Dermis microvascular lymphatic vessel endothelial cell (primary cell): ENCODE measurements at places on chromosomes 3 and 15. TPM values are rescaled to one million over a fixed set of nuclear protein-coding genes. Genes with fewer than 3 reads are reported as not detected.
A peak's percentile ranks its signal among the peaks of the same experiment; 100 is the strongest.

The THPO gene
- under 0.01 TPM in 2 replicates for total RNA-seq

GRCh38 chr3:136166507-136166906 is 29.6 kb downstream of the MSL2 start:
- DNase-seq = no peak

The SH2D7 gene
- total RNA-seq = not detected in 2 replicates

The ISLR2 gene
- total RNA-seq = under 0.01 and 0.25 TPM in 2 replicates

- DNase-seq = no peak
Observed at GRCh38 chr3:107939691-107940442, 151.0 kb downstream of the CD47 start.

DNA sequence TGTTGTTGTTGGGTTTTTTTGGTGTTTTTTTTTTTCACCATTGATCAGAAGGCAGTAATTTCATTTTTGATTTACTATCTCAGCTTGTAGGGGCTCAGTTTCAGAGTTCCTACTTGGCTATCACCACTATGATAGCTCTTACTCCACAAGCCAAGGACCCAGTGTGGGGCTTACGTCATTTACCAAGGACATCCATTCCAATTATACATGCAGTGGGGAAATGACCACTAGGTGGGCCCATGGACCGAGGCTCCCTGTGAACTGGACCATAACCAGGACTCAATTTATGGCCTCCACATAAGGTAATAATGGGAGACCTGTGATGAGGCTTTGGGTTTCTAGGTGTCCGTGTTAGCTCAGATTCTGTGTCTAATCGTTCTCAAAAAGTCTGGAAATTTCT is 67.5 kb upstream of the CACNA1D start:
- no peak for DNase-seq

- DNase-seq = no peak
Observed at GRCh38 chr3:126530171-126531050, 6.5 kb downstream of the CHST13 start.

GRCh38 chr3:120177151-120177550 is 82.9 kb upstream of the GSK3B start:
- no peak for DNase-seq

The P2RY14 gene
- not detected in 2 replicates for total RNA-seq

DNA sequence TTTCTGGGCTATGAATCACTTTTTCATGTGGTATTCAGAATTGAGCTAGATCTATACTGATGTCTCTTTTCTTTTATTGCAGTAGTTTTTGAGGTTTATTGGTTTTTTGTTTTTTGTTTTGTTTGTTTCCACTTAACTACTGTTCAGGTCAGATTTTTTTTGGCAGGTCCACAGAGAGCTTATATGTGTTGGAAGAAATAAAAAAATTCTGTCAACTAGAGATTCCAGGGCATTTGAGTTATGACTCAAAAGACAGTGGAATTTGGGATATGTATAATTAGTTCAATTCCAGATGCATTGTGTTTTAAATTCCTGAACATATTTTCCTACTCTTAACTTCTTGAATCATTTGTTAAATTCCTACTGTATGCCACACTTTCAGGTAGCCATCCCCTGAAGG is 727.2 kb downstream of the SI start:
- no peak for DNase-seq

DNA sequence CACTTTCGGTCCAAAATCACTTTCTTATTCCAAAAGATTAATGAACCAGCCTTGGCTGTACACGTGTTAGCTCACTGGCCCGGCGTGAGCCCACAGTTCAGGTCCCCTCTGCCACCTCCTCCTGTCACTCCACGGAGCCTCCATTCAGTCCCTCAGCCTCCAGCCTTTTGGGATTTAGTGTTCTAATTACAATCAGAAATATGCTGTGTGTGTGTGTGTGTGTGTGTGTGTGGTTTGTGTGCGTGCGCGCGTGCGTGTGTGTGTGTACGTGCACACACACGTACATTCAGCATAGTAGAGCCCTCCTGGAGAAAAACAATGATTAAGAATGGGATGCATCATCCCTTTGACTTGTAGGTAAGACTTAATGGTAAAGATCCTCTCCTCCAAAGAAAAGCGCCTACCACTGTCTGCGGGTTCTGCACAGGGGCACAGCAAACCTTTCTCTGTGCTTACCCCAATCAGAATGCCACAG is 801 bp downstream of the CA12 start:
- no peak for DNase-seq

- no peak for DNase-seq
Observed at GRCh38 chr3:157297328-157297915, 137.5 kb upstream of the CCNL1 start.

The SUSD5 gene
- 0.63 and 1.7 TPM in 2 replicates for total RNA-seq

GRCh38 chr3:62325896-62326295 is 47.5 kb downstream of the FEZF2 start:
- no peak for DNase-seq

The GASK1A gene
- under 0.01 TPM in 1 of 2 replicates, not detected in the other for total RNA-seq

- DNase-seq = no peak
Observed at GRCh38 chr15:61393949-61394348, 164.8 kb upstream of the RORA start.

DNA sequence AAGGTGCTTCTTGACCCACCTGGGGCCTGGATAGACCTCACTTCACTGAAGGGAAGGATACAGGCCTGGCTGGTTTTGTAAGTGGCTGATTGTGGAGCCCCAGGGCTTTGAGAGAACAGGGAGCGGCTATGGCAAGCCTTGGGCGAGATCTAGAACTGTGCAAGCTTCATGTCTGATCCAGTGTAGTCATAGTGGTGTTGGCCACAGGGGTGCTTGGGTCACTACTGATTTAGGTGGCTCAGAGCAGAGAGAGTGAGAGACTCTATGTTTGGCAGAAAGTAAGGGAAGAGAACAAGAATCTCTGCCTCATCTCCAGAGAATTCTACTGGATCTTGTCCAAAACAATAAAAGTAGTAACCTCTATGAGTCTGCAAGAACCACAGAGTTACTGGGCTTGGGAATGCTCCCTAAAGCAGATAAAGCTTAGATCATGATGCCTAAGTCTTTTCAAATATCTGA is 394.2 kb upstream of the EPHA3 start:
- no peak for DNase-seq

DNA sequence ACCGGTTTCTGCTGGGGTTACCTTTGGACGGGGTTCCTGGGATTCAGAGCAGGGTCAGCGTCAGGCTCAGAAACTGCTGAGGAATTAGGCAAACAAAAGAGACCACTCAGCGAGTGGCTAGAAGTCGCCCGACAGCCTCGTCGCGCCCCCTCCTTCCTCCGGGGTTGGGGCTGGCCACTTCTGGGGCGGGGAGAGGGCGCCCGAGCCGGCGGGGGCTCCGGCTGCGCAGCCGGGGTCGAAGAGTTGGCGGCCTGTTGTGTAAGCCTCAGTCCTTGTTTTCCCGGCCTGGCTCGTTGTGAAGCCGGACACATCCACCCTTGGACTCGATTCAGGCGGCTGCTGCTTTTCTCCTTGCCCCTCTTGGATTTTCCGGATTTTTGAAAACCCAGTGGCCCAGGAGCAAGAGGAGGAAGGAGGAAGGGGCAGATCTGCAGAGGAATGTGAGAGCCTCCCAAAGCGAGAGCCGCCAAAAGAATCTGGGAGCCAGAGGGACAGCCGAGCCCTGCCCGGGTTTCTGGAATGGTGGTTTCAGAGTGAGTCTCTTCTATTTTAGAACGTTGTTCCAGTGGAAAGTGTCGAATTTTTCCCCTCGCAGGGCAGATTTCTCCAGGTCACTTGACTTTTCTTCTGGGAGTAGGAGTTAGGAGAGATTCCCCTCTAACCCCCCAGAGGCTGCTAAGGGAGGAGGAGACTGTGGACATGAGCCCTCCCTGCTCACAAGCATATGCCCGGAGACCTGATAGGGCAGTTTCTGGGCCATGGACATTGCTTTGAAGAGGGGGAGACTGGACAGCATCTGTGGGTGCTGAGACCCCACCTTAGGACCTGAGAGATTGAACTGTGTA is 666 bp downstream of the SNX33 start:
- DNase-seq = peak; percentile 47

GRCh38 chr3:188861842-188862744 is 309.7 kb upstream of the TPRG1 start:
- DNase-seq = no peak

DNA sequence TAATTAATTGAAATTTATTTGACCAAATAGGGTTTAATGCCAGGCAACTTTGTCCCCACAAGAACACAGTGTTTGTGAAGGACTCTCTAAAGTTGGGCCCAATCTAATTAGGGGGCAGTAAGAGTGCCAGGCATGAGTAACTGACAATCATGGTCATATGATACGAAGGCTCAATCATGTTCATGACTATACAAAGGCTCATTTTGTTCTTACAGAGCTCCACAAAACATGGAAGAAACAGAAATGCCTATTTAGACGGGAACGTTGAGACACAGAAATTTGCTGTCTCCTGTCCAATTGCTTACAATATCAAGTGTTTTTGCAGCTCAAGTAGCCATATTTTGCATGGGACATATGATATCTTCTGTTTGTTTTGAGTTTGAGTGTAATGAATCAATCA is 391.1 kb downstream of the SI start:
- DNase-seq = no peak

- no peak for DNase-seq
Observed at GRCh38 chr3:17035033-17035432, 150.3 kb downstream of the PLCL2 start.

DNA sequence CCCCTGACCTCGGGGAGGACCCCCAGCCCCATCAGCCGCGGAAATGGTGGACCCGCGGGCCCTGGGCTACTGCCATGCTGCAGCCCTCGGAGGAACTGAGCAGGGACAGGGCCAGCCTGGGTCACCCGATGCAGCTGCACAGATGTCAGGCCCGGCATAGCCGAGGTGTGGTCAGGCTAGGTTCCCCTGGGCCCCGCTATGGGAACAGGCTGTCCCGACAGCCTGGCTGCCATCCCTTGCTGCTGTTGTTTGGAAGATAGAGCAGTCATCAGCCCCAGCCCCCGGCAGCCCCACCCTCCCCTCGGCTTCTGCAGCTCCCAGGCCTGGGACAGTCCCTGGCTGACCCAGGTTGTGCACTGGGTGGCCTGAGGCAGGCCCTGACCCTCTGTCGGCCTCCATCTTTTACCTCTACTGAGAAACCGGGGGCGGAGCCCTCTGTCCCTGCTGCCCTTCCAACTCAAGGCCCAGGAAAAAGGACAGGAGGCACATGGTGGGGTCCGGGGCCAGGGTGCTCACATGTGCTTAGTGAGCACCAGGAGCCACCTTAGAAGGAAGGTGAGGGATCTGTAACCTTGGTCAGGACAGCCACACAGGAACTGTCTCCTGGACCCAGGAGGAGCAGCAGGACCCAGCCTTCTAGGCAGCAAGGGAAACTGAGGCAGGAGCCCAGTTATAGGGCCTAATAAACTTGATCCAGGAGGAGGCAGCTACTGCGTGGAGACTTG is 31.5 kb upstream of the FBLN2 start:
- no peak for DNase-seq

GRCh38 chr15:42772144-42772543 is 35.2 kb upstream of the CDAN1 start:
- DNase-seq = no peak

The SLC12A8 gene
- 0.13 and 0.38 TPM in 2 replicates for total RNA-seq

- no peak for DNase-seq
Observed at GRCh38 chr3:126291537-126291936, 65.7 kb downstream of the KLF15 start.

GRCh38 chr15:32993285-32993684 is 201.2 kb downstream of the FMN1 start:
- peak; percentile 9 for DNase-seq

GRCh38 chr3:71346061-71346460 is 237.5 kb downstream of the FOXP1 start:
- DNase-seq = no peak

The C3orf49 gene
- not detected in 2 replicates for total RNA-seq

The MAP3K13 gene
- 8.6 and 8.9 TPM in 2 replicates for total RNA-seq

The KIF7 gene
- 0.64 and 1.0 TPM in 2 replicates for total RNA-seq

- DNase-seq = peak; percentile 18
Observed at GRCh38 chr15:100934726-100935125, 15.6 kb downstream of the LRRK1 start.

The ISL2 gene
- 0.63 and 0.90 TPM in 2 replicates for total RNA-seq

GRCh38 chr3:130048726-130049125 is 32.9 kb upstream of the ALG1L2 start:
- DNase-seq = no peak

The RNU6-1 gene
- not detected in 2 replicates for total RNA-seq

The CHL1 gene
- total RNA-seq = not detected in 2 replicates

DNA sequence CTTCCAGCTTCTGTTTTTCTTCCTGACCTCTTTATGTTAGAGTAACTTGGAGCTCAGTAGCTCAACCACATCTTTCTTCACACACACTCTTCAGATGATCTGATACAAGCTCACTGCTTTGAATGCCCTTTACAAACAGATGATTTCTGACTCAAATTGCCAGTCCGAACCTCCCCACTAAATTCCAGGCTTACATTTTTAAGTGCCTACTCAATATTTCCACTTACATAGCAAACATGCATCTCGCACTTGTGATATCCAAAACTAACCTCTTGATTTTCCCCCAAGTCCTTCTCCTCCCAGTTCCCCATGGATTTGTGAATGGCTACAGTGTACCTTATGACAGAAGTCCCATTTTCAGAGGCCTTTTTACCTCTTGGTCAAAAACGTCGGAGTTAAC is 139.1 kb downstream of the GBE1 start:
- DNase-seq = no peak

- peak; percentile 94 for DNase-seq
Observed at GRCh38 chr15:78988361-78988911, 43.6 kb upstream of the CTSH start.

GRCh38 chr3:89098173-89098572 is 9.2 kb upstream of the EPHA3 start:
- DNase-seq = no peak

The PLXND1 gene
- 273 and 392 TPM in 2 replicates for total RNA-seq

DNA sequence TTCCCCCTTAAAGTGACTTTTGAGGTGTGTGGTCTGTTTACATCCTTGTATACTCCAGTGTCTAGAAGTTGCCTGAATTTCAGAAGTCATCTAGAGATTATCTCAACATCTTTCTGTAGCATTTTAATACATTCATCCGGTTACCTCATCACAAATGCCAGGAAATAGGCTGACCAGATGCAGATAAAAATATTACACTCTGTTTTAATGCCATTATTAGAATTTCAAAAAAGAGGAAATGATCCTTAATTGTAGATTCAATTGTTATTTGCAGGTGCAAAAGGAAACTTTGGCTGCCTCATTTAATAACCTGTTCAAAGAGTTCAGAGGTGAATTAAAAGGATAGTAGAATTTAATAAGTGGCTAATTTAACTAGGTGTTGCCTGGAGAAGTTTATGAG is 290.9 kb downstream of the C3orf38 start:
- no peak for DNase-seq

- DNase-seq = no peak
Observed at GRCh38 chr3:134049676-134050075, 20.0 kb upstream of the SLCO2A1 start.

The SHC4 gene
- total RNA-seq = 0.25 and 0.51 TPM in 2 replicates

DNA sequence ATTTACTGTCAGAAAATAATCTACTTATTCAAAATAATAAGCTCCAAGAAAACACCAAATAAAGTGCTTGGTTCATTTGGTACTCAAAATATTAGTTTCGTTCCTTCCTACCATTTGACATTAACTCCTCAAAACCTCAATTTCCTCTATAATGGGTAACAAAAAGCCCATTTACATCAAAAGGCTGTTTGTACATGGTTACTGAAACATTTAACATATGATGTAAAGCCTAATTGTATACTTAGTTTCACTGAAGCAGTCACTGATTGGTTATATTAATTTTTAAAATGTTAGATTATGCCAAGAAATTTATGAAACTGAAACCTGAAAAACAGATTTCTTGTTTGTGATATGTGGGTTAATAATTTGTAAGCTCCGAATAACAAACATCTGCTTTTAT is 14.7 kb downstream of the XRN1 start:
- DNase-seq = no peak

The NMNAT3 gene
- 0.77 and 1.3 TPM in 2 replicates for total RNA-seq
